ENCODE measurements at places on chromosomes 7 and 10. TPM values are rescaled to one million over a fixed set of nuclear protein-coding genes. Genes with fewer than 3 reads are reported as not detected.

GRCh38 chr7:129786825-129787563 is 165.8 kb downstream of the UBE2H start:
- no peak for DNase-seq

Gene PKD2L1
- total RNA-seq, result not detected

DNA sequence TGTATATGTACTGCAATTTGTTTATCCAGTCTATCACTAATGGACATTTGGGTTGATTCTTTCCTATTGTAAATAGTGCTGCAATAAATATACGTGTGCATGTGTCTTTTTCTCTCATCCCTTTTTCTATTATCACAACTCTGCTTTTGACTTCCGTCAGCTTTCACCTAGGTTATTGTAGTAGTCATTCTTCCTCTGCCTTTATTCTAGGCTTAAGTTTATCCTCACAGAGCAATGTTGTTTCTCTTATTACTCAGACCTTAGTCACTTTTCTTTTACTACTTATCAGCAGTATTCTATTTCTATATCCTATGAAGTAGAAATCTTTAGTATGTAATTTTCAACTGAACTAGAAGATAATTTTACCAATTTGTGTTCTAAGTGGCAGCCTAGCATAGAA is 175.3 kb upstream of the SEMA3E start:
- no peak for DNase-seq

DNA sequence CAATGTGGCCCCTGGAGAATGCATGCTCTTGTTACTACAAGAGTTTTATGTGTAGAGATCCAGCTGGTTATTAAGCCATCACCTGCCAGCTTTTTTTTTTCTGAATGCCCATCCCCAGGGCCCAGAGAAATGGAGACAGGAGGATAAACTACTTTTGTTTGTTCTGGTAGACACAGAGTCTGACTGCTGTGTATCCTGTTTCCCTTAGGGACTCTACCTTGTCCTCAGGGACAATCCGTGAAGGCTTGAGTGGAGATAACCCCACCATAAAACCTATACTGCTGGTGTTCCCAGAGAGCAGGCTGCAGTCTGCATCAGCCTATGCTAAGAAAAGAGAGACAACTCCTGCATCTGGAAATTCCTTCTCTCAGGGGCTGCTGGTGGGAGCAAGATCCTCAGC is at the start of gene OR2A5:
Gene OR2A5, plus strand, starts transcription at position 301 of the 400 bp plus-strand sequence. CDS start 1,454 bp downstream, outside the sequence.
- no peak for DNase-seq

Gene GDF2
- total RNA-seq, result not detected

DNA sequence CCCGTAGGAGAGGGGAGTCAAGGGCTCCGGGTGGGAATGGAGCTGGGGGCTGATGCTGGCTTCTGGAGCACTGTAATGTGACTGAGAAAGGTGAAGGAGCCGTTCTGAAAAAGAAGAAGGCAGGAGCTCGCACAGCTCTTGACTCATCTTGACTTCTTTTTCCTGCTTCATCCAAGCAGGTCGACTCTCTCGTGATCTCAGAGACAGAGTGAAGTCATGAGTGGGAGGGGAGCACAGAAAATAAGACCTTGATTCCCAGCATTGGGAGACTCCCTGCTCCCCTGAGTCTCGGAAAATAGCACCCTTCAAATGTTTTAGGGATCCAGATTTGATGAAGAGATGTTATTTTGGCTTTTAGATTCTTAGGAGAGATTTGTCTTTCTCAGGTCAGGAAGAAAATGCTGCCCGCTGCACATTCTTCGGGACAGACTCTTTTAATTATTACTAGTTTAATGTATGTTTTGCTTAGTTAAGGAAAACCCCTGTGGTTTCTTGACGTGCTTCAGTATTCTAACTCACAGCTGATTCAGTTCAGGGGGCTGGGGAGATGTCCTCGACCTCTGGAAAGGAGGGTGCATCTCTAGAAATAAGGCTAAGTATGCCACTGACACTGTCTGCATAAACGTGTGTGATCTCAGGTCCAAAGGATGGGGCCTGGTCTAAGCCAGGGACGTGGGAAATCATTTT is 34.1 kb downstream of the EGFR start:
- no peak for DNase-seq

DNA sequence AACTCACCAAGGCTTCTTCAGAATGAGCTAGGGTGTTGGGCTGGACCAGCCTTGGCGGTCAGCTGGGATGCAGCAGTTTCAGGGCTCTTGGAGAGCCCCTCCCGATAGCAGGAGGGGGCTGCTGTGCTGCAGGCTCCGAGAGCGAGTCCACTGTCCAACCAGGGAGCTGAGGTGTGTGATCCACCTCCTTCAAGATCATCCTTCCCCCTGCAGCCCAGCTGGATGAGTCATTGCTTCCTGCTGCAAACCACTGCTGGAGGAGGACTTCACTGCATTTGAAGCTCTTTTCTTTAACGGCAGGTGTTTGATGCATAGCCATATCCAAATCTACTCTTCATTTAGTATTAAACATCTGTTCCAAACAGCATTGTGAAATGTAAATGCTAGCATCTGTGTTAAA is 54.2 kb upstream of the EBF3 start:
- DNase-seq, result peak; percentile 63

DNA sequence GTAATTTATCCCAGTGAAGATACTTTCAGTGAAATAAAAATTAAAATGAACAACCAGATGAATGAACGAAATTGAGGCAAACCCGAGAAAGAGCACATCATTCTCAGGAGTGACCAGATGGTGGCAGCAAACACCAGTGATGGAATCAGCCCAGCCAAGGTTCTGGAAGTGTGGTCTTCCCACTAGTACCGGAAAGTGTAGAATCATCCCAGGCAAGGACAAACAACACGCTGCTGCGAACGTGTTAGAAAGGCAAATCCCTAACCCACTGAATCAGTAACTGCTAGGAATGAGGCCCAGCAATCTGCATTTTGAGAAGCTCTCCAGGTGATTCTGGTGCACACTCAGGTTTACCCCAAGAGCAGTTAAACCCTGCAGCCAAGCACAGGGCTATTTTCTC is 15.5 kb upstream of the SLC18A3 start:
- DNase-seq, result peak; percentile 54

GRCh38 chr10:24463611-24464426 is 254.9 kb downstream of the KIAA1217 start:
- DNase-seq, result peak; percentile 93

DNA sequence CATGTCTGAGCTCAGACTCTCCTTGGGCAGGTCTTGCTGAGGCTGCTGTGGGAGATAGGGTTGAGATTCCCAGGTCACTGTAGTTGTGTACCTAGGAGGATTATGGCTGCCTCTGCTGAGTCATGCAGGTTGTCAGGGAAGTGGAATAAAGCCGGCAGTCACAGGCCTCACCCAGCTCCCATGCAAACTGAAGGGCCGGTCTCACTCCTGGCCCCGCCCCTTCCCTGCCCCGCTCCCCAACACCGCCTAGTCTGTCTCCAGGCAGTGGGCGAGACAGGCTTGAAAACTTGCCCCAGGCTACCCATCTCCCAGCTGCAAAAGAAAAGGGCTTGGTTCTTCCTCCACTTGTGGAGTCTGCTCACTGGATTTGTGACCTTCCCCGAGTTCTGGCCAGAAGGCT is 41.6 kb upstream of the SDHAF3 start:
- DNase-seq, result no peak

DNA sequence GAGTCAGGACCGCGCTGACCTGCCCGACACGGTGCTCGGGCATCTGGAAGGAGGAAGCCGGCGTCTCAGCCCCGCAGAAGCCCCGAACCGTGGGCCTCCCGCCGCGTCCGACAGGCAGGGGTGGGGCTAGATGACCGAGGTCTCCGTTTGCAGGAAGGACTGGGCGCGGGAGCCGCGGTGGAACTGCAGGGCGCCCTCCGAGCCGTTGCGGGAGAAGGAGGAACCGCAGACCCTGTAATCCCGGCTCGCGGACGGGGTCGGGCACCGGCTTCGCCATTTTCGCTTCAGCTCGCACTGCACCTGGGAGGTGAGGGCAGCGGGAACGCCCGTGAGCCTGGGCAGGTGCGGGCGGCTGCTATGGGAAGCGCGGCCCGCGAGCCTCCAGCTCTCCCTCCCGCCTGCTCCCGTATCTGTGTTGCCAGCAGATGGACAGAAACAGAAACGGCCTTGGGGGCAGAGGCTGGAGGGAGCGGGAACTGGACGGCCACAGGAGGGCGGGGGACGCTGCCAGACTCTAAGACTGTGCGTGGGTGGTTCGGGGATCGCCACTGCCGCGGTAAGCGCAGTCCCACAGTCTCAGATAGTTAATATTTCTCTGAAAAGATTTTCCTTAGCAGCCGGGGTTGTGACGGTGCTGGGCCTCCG is 114.1 kb downstream of the VIPR2 start:
- peak; percentile 53 for DNase-seq

Gene TIAL1
- total RNA-seq, result 30.7 TPM

DNA sequence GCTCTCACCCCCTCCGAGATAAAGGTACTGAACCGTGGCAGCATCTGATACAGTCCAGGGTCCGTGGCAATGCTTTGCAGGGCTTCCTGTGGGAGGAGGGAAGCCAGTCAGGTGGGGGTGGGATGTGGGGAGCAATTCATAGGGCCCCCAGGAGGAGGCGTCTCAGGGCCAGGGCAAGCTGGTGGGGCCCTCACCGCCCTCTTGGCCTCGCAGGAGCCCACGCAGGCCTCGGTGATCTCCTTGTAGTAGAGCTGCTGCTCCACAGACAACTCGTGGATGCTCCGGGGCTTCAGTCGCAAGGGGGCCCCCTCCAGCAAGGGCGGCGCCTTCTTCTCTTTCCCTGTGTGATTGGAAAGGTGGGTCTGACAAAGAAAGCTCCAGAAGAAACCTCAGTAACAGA is 7.2 kb downstream of the TAF6 start:
- DNase-seq, result no peak

DNA sequence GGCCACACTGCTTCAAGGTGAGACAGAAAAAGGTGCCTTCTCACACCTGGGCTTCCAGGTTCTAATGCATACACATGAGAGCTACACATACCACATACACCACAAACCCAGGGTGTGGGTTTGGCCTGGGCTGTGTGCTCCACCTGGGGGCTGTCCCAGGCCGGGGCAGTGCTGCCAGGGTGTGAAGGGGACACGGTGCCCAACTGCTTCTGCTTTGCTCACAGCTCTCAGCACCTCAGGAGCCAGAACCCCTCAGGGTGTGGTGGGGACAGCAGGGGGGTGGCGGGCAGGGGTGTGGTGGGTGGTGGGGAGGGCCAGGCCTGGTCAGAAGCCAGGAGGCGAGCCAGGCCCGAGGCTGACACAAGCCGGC is 51.1 kb downstream of the TMEM209 start:
- no peak for DNase-seq

Gene OR2A12
- total RNA-seq, result not detected

DNA sequence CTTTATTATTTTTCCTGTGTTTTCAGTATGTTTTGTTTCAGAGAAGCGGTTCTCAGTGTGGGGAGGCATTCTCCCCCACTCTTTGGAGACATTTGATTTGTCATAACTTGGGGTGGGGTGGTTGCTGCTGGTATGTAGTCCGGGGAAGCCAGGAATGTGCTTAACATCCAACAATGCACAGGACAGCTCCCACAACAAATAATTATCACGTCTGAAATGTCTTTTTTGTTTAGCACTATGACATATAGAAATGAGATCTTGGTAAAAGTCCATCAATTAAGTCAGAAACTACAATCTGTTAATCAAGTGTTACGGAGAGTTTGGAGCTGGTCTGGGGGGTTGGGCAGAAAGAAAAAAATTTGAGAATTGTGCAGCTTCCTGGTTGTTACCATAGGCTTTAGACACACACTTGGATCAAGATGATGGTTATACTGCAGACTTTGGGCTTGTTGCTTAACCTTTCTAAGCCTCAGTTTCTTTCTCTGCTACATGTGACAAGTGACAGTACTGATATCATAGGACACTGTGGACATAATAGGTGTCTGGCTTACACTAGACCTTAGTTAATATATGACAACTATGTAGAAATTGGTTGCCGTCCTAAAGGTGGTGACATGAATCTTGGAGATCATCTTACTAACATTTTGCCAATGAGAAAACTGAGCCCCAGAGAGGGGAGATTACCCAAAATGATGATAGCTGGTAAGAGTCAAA is 113.7 kb downstream of the LRMDA start:
- DNase-seq, result no peak

GRCh38 chr7:143015084-143015483 is 11.8 kb downstream of the OR9A2 start:
- DNase-seq, result no peak

Gene NRG3
- not detected for total RNA-seq

DNA sequence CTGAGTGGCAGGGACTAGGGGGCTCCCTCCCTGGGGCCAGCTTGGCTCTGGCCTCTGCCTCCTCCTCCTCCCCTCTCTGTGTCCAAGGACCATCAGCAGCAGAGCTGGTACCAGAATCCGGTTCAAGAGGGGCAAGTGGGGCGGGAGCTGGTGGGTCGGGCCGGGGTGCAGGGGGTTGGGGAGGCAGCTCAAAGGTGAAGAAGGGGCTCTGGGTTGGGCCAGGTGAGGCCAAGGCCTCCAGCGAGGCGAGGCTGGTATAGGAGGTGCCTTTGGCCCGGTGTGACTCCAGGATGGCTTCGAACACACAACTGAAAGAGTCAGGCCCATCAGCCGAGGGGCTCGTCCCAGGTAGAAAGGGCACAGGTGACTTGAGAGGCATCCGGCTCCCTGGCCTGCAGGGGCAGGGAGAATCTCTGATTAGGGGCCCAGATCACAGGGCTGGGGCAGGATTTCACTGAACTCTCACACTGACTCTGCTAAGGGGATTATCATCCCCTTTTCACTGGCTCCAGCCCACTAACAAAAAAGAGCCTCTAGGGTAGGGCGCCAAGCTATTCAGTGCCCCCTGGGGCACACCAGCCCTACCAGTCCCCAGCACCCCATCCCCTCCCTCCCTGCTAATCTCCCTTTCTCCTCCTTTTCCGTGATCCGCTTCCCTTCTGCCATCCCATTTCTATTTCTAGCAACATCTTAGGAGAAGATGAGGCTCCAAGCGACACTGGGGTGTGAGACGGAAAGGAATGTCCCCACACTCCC is 4.6 kb downstream of the PSD start:
- DNase-seq, result no peak

- no peak for DNase-seq
Observed at GRCh38 chr10:89481662-89482061, 53.7 kb downstream of the SLC16A12 start.

Gene VGF
- 0.63 TPM for total RNA-seq

Gene SPDYE1
- not detected for total RNA-seq

Gene SLC39A12
- total RNA-seq, result 0.23 TPM

Gene HGF
- 41.0 TPM for total RNA-seq

Gene SEMA3E
- total RNA-seq, result not detected

DNA sequence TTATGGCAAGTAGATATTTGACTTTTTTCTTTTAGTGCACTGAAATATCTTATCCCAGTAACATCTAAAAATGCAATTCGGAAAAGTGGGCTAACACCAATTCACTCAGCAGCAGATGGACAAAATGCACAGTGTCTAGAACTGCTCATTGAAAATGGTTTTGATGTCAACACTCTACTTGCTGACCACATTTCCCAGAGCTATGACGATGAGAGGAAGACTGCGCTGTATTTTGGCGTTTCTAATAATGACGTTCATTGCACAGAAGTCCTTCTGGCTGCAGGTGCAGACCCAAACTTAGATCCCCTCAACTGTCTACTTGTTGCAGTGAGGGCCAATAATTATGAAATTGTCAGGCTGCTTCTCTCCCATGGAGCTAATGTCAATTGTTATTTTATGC is 26.8 kb upstream of the LMOD2 start:
- no peak for DNase-seq

Measured in MG63 (cell line).